GM19239 (cell line): ENCODE measurements at places on chromosomes 7 and 10.

- DNase-seq = no peak
These were observed 935.6 kb downstream of the GRID1 start for GRCh38 chr10:85430991-85431390.

- DNase-seq = no peak
These were observed 1.2 kb downstream of the ZMYND11 start for GRCh38 chr10:136465-136762.

DNA sequence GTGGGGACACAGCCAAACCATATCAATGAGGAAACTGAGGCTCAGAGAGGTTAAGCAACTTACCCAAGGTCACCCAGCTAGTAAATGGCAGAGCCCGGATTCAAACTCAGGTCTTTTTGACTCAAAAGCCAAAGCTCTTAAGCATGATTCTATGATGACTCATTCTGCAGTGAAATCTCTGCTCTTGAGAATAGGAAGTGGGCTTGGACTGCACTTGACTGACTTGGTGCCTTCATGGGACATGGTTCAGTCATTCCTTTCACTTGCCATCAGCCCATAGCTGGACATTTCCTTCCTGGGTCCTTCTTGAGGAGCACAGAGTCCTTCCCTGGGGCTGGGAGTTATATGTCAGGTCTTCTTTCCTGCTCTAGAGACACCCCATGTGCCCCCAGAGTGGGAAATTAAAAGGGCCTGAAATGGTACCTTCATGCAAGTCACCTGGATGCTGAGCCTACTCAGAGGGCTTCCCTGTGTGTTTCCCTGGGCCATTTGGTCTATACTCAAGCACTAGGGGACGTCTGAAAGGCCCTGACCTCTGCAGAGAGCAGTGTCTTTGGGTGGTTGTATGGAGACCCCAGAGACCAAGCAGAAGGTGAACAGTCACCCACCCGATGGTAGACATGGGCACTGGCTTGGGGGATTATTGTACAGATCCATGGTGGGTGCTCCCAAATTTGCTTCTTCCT is 62.4 kb upstream of the SDK1 start:
- no peak for DNase-seq

- DNase-seq = no peak
These were observed 29.5 kb downstream of the EGFR start for GRCh38 chr7:55048221-55048859.

- no peak for DNase-seq
These were observed 98.4 kb downstream of the ADARB2 start for GRCh38 chr10:1638889-1639419.

DNA sequence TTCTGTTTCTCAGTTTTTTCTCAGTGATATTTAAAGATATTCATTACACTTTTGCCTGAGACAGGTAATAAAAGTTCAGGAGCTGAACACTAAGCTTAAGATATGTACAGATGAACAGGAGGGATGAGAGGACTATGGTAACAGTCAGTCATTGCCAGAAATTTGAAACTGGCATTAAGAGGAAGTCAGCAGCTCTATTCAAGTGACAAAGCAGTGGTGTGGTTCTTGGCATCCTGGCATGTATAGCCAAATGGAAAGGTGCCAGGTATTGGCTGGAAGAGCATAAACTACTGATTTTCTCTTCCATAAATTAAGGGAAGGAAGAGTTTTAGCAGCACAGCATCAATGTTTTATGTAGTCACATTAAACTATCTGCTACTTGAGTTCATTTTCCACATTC is 22.7 kb downstream of the HOXA1 start:
- DNase-seq = no peak

DNA sequence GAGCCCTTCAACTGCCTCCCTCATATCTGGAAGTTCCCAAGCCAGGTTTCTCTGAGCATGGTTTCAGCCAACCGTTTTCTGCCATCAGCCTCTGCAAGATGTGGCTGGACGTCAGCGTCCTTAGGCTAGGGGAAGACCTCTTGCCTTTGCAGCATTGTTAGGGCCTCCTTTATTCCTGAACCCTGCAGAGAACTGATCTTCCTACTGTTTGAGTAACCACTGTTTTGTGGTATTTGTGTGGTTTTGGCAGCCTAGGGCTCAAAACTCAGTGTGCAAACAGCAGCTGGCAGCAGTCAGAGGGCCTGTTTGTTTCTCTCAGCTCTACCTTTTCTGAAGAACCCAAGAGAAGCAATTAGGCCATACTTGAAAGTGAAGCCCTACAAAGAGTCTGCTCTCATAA is 83.4 kb upstream of the SEMA3E start:
- no peak for DNase-seq

DNA sequence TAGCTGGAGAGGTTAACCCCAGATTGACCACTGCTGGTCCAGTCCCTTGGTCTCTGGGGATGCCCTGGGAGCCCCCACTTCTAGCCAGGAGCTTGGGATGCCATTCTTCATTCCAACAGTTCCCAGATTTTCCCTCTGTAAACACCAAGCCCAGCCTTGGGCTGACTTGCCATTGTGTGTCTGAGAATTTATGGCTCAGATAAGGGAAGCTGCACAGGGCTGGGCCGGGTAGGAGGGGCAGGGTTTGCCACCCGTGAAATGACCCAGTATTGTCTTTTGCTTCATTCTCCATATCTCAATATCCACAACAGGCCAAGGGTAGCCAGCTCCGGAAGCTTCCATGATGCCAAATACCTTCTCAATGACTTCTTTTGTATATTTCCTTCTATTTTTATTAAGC is 32.1 kb downstream of the AFAP1L2 start:
- DNase-seq = no peak

DNA sequence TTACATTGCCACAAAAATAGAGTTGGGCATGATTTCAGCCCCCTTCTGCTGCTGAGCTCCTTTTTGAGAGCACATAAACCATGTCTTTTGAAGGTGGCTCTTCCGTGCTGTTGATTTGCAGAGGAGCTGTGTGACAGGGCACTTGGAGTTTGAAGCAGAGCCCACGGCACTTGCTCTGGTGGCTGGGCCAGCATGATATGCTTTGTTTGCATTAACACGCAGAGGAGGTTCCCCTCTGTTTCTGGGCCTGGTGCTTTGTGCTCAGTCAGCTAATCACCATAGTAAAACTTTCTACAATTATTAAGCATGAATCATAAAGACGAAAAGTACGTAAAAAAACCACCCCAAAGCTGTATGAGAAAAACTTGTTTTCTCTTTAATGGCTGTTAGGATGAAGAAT is 40.1 kb downstream of the RBM33 start:
- DNase-seq = no peak

- DNase-seq = no peak
These were observed 135.3 kb upstream of the ITGB1 start for GRCh38 chr10:33093362-33093761.

DNA sequence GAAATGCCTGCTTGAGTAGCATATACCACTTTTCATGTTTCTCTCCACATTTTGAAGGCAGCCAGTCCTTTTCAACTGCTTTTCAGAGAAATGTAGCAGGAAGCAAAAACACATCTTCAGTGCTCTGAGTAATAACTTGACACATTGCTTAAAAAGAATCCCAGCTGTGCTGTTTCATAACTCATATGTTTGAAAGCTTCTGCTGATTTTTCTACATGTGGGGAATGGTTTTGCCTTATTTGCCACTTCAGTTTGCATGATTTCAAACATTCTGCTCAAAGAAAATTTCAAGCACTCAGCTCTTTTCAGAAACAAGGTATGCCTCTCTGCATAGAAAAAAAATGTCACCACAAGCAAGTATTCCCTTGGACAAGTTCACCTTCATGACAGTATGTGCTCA is 732.8 kb downstream of the POM121L12 start:
- DNase-seq = no peak

DNA sequence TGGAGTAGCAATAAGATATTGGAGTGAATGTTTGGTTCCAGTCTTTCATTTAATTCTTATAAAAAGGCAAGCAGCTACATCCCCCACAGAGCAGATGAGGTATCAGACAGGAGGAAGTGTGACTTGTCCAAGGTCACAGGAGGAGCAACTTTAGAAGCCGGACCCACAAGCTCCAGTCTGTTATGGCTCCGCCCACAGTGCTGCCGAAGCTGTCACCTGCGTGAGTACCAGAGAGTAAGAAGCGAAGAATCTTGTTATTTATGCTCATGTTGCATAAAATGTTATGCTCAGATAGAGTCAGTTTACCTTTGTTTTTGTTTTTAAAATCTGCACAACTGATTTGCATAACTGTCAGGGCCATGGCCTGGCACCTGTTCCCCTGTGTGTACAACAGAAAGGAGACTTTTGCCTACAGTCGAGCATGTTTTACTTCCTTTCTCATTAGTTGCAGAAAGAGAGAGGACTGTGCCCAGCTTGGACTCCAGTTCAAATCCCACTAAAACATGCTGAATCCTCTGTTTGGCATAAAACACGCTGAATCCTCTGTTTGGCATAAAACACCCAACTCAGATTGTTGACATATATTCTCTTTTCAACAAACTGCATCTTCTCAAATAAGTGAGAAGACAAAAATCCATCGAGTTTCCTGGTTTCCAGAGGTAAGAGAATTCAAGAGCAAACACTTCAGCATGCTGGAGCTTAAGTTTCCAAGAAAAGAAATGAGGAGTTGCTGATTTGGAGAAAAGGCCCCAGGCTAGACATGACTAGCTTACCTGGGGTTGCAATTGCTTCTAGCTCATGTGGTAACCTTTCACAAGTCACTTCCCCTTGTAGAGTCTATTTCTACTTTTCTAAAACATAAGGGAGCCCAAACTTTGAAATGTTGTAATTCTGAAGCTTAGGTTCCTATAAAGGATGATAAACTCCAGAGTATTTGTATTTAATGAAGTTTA is 409.8 kb upstream of the ZMIZ1 start:
- no peak for DNase-seq

DNA sequence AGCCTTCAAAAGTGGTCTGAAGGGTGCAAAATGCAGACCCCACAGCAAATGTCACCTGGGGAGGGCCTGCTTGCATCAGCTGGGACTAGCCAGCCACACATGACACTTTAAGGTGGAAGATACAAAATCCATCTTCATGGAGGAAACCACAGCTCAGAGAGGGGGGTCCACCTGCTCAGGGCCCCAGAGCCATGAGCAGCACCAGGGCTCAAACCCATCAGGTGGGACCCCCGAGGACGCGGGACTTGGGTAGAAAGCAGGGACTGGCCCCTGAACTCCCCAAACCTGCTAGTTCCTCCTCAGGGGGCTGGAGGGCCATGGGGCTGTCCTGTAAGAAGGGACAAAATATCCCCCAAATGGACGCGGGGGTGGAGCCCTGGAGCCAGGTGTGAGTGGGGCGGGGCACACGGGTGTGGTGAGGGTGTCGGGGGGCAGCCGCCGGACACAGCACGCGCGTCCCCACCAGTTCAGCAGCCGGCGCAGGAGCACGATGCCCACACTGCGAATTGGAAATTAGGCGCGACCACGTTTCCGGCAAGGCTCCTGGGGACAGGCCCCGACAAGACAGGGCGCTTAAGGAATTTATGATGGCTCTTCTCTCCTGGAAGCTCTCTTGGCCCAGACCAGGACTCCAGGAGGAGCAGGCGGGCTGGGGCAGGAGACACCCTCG is 8.0 kb downstream of the PDGFA start:
- DNase-seq = no peak

DNA sequence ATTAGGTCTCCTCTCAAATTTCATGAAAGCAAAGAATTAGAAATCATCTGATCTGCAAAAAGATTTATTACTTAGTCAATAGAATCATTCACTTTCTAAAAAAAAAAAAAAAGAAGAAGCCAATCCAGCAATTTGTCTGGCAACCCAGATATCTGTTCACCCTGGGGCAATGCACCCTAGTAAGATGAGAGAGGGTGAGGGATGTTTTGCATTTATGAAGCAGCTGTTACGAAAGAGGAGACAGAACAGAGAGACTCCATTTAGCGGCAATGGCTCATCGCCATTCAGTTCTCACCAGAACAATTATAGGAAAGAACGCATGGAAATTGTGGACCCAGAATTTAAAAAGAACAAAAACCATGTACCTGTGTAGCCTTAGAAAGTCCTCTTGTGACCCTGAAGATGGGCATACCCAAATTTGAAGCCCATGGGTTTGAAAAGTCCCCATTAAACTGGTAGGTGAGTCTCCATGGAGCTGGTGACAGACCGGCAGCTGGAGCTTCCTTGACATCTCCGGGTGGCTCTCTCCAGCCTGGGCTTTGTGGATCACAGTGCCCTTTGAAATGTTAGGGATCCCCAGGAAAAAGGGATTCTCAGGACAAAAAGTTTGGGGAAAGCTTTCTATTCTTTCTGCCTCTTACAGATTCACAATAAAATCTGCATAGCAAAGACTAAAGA is 45.5 kb upstream of the CCDC3 start:
- no peak for DNase-seq
